ENCODE measurements at places on chromosomes 6 and 20.

GRCh38 chr6:17207281-17207680 lies 73.9 kb upstream of the RBM24 start:
- DNase-seq: no peak

DNA sequence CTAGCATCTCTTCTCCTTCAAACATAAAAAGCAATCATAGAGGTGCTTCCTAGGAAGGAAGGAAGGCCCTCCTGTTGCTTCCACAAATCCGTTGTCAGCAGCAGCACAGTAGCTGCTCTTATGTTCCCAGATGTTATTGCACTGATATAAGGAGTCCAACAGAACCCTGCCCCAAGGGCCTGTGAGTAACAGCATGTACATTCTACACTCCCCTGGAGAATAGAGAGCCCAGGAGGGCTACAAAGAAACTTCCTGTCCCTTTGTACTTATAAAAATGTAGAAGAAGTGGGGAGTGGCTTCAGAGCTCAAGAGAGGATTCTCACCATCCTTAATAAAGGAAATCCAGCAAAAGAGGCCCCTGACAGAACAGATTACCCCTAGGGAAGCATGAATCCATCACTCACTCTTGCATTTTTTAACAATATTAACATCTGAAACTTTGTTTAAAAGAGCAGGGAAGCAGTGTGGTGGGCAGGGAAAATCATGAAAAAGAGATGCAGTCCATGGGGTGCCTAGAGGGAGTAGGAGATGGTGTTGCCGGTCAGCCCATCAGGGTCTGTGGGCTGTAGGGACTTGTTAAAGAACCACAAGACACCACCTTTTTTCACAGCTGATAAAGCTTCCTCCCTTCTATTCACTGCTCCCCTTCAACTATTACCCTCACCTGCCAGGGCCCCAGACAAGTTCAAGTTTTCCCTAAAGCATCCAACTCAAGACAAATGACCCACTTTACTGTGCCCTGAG lies 104.5 kb upstream of the ADGRF1 start:
- DNase-seq: no peak

GRCh38 chr6:85462673-85463072 lies 12.8 kb downstream of the NT5E start:
- no peak for DNase-seq

DNA sequence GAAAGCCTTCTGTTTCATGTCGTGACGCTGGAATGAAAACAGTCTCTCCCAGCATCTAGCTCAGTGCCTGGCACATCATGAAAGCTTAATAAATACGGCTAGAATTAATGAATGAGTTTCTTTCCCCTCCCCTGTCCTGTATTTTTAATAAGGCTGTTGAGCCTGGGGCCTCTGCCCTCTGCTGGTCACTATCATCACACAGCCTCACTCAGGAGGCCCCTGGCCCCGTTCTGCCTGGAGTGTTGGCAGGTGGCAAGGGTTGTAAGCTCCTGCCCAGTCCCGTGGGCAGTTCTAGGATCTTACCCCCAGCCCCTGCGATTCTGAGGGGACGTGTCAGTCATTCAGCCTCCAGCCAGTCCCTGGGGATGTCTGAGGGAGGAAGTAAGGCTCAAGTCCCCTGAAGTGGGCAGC lies 41.4 kb downstream of the PHACTR3 start:
- DNase-seq: no peak

GRCh38 chr6:159727717-159728445 lies 575 bp downstream of the WTAP start:
- DNase-seq: no peak

- no peak for DNase-seq
Measured at GRCh38 chr6:6405031-6405430, 84.6 kb upstream of the F13A1 start.

Measured in T-helper 1 cell (primary cell).